AG08395 (cell line): ENCODE measurements at places on chromosomes 4 and X.
A peak's percentile ranks its signal among the peaks of the same experiment; 100 is the strongest.

DNA sequence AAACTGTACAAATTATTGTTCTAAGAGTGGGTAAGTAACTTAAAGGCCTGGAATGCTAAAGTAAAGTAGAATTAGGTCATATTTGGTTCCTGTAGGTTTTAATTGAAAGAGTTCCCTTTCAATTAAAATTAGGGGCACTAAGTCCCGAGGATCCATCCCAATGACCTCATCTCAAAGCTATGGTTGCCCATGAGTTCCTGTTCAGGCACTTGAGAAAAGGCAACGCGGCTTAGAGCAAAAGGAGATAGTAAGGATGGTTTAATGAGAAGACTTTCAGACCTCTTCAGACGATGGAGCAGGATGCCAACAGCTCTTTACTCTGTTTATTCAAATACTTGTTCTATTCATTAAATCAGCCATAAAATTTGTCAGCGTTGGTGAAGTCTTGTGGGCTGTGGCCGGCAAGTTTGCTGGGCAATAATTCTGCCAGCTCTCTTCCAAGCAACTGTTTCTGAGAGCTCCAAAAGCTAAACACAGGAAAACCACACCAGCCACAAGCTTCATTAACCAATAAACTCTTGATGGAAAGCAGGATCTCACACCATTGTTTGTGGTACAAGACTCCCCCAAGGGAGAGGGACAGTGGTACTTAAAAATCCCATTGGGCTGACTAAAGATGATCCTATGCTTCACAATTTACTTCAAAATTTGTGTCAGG, 167.4 kb downstream of the COL4A6 start:
- no peak for DNase-seq

DNA sequence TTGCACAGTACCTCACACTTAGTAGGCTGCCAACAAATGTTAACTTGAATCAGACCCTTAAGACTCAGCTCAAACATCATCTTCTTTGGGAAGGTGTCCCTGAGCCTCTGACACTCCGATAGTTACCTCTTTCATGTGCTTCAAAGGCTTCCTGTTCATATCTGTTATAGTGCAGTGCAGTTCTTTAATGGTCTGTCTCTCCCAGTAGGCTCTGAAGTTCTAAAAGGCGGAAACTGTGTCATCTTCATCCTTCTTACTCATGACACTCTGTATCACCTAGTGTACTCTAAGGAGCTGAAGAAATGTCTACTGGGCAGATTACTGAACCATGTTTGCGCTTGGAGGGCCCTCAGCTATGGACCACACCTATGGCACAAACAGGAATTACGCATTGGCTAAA, 2.1 kb upstream of the DIAPH2 start:
- DNase-seq = no peak

- no peak for DNase-seq
These were observed 110.3 kb upstream of the MAP3K15 start for GRCh38 chrX:19625612-19626011.

DNA sequence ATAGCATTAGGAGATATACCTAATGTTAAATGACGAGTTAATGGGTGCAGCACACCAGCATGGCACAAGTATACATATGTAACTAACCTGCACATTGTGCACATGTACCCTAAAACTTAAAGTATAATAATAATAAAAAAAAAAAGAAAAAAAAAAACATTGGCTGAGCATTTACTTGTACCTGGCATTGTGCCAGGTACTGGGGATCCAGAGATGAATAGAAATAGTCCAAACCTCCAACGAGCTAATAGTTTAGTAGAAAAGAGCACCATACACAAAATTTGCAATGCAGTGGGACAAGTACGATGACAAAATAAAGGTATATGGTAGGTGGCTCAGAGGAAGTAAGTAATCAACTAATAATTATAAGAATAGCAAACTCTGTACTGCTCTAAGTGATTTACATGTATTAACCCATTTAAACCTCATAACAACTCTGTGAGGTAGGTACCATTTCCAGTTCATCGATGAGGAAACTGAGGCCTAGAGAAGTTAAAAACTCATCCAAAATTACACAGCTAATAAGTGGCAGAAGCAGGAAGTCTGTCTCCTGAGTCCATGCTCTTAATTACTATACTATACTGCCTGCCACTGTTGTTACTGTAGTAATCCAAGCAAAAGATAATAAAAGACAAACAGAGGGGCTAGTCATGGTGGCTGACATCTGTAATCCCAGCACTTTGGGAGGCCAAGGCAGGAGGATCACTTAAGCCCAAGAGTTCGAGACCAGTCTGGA, 319.3 kb downstream of the OPHN1 start:
- no peak for DNase-seq

GRCh38 chr4:11512871-11513270, 84.2 kb upstream of the HS3ST1 start:
- DNase-seq = no peak

- DNase-seq = peak; percentile 24
These were observed 237.3 kb downstream of the USP46 start for GRCh38 chr4:52421811-52422213.

DNA sequence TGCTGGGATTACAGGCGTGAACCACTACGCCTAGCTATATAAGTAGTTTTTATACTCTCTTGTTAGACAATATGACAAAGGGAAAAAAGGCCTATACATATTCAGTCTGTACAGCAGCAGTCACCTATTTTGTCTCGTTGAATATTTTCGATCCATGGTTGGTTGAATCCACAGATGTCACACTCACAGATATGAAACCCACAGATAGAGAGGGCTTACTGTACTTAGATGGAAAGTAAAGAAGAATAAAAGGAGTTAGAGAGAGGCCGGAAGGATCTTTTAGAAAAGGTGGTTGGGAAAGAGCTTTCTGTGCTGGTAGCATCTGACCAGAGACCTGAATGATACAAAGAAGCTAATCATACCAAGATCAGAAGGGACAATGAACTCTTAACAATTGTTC, 38.3 kb upstream of the SPINK2 start:
- DNase-seq = no peak

DNA sequence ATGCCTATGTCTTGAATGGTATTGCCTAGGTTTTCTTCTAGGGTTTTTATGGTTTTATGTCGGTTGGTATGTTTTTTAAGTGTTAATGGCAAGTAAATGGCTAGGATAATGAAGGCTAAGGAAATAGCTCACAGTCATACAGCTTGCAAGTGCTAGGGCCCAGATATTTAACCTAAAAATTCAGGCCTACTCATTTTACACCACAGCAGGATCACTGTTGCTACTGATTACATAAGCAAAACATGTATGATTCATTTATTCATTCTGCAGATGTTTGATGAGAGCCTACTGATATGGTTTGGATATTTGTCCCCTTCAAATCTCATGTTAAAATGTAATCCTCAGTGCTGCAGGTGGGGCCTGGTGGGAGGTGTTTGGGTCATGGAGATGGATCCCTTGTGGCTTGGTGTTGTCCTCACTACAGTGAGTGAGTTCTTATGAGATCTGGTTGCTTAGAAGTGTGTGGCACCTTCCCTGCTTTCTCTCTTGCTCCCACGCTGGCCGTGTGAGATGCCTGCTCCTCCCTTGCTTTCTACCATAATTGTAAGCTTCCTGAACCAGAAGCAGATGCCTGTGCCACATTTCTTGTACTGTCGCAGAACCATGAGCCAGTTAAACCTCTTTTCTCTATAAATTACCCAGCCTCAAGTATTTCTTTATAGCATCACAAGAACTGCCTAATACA, 175.5 kb downstream of the MAPK10 start:
- no peak for DNase-seq

DNA sequence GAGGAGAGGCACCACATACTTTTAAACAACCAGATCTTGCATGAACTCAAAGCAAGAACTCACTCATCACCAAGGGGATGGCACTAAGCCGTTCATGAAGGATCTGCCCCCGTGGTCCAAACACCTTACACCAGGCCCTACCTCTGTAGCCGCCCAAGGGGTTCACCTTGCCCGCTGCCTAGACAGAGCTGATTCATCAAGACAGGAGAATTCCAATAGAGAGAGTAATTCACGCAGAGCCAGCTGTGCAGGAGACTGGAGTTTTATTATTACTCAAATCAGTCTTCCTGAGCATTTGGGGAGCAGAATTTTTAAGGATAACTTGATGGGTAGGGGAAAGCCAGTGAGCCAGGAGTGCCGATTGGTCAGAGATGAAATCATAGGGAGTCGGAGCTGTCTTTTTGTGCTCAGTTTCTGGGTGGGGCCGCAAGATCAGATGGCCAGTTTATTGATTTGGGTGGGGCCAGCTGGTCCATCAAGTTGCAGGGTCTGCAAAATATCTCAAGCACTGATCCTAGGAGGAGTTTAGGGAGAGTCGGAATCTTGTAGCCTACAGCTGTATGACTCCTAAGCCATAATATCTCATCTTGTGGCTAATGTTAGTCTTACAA, 364.7 kb downstream of the PCDH7 start:
- no peak for DNase-seq

DNA sequence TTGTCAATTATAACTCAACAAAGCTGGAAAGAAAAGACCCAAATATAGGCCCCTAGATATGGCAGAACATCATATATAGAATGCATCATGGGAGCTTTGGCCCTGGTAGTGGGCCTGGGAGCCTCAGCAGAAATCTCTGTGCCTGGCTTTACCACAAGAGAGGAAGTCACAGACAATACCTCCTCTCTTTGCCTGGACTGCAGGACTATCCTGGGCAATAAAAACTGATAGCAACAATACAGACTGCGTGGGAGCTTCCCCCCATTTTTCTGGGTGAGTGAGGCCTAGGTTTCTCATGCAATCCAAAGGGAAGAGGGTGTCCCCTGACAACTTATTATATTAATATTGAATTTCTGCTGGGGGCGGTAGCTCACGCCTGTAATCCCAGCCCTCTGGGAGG, 64.0 kb upstream of the NFKB1 start:
- no peak for DNase-seq

DNA sequence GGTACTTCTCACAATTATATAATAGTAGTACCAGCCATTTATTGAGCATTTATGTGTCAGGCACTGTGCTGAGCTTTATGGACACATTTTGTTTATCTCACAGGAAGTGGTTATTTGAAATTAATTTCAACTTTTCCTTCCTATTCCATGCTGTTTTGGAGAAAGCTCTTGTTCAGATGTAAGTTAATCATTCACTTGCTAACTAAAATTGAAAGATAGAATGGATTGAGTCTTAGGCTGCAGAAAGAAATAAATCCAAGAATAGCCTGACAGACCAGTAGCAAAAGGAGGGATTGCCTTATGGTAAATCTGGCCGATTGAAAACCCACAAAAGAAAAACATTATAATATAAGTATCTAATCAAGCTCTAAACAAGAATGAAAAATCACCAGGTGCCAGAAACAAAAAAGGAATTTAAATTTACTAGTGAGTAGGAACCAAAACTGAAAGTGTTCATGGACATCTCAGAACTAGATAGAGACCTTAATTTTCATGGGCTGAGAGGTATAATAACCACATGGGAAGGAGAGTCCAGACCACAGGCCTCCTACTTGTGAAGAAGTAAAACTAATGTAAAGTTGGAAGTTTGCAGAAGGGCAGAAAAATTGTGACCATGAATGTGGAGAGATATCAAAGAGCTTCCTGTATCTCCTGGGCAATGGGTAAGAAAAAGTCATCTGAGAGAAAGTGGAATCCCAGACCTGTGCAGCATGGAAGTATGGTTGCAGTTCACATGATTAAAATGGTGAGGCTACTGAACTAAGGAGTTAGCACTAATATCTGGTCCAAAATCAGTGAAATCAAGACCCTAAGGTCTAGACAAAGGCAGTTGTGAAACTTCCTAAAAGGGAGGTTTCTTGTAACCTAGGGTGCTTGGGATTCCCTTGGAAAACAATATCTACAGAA, 38.0 kb downstream of the RADX start:
- no peak for DNase-seq

GRCh38 chr4:152778656-152779512, 646 bp downstream of the TIGD4 start:
- peak; percentile 14 for DNase-seq

DNA sequence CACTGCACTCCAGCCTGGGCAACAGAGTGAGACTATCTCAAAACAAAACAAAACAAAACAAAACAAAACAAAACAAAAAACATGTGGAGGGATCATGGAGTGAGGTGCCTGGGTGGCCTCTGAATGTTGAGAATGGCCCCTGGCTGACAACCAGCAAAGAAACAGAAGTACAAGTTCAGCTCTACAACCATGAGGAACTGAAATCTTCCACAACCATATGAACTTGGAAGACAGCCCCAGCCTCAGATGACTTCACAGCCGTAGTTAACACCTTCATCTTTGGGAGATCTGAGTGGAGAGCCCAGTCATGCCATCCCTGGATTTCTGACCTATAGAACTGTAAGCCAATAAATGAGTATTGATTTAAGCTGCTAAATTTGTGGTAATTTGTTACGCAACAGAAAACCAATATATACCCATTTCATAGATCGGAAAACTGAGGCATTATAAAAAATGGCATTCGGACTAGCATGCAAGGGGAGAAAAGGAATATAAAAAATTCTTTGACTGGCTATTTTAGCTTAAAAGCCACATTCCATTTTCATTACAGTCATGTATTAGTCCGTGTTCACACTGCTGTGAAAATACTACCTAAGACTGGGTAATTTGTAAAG, 138.7 kb upstream of the RAPGEF2 start:
- DNase-seq = no peak

DNA sequence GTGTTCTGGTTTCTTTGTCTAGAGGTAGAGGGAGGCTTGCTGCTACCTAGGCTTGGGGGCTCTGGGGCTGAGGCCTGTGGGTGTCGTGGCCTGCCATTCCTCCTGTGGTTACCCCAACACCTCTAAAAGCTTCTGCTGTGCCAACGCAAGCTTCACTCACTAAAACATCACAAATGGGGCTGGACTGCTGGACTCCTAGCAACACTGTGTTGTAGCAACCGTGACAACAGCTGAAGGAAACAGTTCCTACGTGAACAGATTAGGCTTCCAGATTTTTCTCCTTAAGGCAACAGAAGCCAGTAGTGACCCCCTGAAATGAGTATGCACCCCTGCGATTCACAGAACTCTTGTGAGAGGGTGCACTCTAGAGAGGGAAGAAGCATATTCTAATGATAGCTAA, 138.3 kb upstream of the TEX13D start:
- peak; percentile 28 for DNase-seq

DNA sequence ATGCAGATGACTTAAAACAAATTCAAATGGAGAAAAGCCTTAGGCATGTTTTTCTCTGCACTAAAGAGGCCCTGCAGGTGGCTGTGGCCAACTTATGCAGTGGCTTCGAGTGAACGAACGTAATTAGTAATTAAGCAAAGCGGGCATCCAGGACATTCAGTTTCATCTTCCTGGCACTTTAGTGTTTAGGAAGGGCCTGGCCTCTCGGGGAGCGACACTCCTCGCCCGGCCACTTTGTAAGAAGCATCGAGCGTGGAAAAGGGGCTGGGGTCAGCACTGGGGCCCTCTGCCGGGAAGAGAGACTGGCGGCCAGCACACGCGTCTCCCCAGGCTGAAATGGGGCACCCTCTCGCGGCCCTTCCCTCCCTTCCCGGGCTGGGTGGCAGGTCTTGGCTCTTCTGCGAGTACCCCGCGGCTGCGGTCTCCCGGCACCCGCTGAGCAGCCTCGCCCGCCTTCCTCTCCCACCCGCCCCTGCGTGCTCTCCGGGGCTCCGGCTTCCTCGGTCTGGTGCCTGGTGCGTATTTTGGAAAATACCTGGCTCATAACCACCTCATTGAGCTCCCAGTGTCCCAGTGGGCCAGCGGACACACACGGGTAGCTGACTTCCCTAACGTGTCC, 677 bp upstream of the CYP4V2 start:
- DNase-seq = peak; percentile 41
